Suppressor macrophage treated with lipopolysaccharide for 4 hours (primary cell): ENCODE measurements at places on chromosomes 7 and 10.

- peak; percentile 75 for DNase-seq
Observed at GRCh38 chr10:120643351-120643750, 186.3 kb downstream of the PLPP4 start.

DNA sequence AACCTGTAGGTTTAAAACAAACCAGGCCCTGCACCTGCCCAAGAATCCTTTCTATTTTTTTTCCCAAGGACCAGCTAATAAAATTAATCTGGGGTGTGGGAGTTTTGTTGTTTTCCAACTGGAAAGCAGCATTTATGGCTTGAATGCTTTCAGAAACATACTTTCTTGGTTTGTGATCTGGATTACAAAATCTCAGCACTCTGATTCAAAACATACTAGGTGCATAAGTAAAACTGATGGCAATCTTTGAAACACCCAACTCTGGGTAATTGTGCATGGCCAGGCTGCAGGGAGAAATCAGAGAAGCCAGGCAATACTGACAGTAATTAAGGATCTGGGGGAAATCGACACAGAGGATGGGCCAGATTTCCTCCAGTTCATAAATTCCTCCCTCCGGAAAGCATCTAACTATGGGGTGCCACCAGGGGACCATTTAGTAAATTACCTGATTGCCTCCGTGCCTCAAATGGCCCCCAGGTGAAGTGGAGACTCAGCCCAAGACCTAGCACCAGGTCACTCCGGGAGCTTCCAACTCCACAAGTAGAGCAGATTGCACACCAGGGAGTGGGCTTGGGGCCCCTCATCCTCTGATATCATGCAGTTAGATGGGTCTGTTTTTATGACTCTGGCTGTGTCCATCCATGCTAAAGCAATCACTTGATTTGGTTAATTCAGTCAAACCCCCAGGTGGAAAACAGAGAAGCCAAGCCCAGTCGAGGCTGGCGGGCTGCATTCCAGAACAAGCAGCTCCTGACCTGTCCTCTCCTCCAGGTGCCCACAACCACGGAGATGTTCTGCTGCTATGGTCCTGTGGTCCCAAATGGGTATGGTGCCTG lies 15.2 kb upstream of the C10orf53 start:
- no peak for DNase-seq

DNA sequence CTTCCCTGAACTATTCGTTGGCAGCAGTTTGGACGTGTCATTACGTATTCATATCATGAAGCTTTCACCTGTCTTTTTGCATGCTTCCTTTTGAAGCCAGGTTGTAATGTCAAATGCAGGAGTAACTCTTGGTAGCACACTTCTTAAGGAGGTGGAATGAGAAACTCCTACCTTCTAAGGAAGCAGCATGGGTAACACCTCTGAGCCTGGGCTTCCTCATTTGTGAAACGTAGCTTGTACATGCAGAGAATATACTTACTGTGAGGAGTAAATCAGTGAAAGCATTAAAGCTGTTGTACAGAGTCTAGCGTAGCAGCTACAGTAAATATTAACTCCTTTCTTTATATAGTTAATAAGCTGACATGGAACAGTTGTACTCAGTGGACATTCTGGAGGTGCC lies 21.1 kb downstream of the CUL1 start:
- no peak for DNase-seq

DNA sequence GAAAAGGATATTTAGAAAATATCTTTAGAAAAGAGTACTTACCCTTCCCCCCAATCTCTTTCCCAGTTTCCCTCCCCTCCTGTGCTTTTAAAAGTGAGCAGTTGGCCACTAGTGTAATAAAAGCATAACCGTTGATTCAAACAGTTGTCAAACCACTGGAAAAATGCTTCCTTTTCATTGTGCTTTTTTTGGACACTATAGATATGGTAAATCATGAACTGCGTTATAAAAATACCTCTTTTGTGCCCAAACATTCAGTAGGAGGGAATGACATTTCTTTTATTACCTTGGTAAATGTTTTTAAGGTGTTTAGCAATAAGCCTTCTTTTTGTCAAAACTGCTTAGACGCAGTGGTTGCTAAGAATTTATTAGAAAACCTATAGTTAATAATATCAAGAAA lies 232.4 kb downstream of the SLC25A13 start:
- DNase-seq = no peak

DNA sequence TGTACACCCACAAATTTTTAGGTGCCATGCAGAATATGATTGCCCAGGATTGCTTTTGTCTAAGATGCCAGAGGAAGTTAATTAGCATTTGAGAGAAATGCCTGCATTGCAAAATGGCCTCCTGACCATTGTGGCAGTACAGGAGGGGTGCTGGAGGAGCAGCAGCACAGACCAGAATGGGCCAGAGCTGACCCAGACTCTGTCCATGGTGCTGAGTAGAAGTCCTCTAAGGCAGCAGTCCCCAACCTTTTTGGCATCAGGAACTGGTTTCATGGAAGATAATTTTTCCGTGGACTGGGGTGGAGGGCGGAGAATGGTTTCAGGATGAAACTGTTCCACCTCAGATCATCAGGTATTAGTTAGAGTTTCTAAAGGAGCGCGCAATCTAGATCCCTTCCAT lies 217.8 kb upstream of the AGK start:
- no peak for DNase-seq

DNA sequence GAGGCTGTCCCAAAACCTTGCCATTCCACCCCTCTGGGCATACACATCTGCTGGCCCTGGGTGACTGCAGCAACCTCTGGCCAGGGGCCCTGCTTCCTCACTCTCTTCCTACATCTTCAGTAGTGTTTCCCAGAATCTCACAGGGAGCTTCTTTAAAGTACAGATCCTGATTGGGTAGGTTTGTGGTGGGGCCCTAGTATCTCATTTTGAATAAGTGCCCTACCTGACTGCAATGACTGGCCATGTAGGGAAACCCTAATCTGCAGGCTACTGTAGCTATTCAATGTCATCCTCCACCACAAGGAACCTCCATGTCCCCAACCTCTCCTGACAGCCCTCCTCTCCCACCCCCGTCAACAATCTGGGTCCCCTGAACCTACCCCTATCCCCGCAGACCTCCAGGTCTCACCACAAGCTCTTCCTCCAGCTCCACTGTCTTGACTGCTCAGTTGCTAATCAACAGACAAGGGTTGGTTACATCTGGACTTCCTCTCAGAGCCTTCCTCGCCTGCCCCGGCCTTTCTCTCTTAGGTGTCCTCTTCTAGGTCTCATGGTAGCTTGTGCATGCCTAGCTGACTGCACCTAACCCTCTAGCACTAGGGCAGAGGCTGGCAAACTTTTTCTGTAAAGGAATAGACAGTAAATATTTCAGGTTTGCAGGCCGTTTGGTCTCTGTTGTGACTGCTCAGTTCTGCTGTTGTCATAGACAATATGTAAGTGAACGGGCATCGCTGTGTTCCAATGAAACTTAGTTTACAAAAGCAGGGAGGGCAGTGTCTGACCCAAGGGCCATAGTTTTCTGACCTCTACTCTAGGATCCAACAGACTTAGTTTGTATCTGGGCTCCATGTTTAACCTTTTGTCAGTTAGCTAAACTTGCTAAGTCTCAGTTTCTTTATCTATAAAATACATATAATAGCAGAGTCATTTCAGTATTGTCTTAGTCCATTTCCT lies 121.1 kb downstream of the AOAH start:
- DNase-seq = no peak
